Activated CD4-positive, CD25-positive, alpha-beta regulatory T cell treated with anti-CD3 and anti-CD28 coated beads, Interleukin-2, amount 50 U/mL, for 72 hours (primary cell): ENCODE measurements at places on chromosomes 2 and 18.

GRCh38 chr2:235216901-235217300 lies 265.1 kb downstream of the SH3BP4 start:
- DNase-seq: no peak

GRCh38 chr2:67215214-67216055 lies 181.7 kb upstream of the ETAA1 start:
- no peak for DNase-seq

- no peak for DNase-seq
Measured at GRCh38 chr18:36297417-36298125, at the start of gene FHOD3. Gene FHOD3 (plus strand): TSS chr18:36297713. CDS start chr18:36297836, 123 bp downstream.

- DNase-seq: no peak
Measured at GRCh38 chr2:212891580-212891979, 259.8 kb downstream of the IKZF2 start.

DNA sequence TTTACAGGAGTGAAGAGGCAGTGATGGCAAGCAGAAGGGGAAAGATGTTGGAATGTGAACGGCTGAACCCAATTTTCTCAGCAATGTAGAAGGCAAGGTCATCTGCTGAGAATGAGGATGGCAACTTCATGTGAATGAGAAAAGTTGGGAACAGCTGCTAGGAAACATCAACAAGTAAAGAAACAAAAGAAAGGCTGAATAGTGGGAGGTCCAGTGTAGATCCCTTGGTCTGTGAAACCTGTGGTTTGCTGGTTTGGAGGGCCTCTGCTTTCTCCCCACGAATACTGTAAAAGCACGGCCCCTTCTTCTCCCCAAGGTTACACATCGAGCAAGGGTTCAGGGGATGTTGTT lies 27.4 kb downstream of the MARCHF4 start:
- DNase-seq: no peak

DNA sequence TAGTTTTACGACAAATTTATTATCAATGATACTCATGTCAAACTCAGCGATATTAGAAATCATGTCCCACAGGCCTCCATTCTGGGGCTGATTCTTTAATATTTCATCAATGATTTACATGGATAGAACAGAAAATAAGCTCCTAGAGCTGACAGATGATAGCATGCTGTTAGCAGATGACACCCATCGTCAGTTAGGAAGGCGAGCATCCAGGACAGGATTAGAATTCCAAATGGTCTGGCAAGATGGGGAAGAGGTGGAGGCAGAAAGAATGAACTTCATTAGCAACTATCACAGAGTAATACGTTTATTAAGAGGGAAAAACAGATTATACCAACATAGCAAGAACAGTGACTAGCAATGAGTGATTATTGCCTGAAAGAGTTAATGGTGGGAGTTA lies 46.2 kb upstream of the ACVR1 start:
- DNase-seq: no peak

- DNase-seq: no peak
Measured at GRCh38 chr2:18546567-18546966, 13.9 kb downstream of the RDH14 start.

GRCh38 chr2:204608237-204608939 lies 63.1 kb downstream of the PARD3B start:
- no peak for DNase-seq

DNA sequence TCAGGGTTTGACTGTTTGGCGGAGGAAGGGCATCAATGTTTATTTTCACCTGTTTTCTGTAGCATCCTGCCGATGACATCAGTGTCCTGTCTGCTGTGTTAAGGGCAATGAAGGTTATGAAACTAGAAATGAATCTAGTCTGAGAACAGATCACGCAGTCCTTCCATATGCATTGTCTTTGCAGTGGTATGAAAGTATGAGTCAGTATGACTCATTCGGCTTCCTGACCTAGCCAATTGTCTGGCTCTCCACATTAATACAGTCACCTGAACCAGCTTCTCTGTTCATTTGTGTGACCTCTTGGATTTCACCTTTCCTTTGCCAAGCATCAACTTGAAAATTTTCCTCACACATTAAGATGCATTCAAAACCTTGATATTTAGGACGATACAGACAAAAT lies 353.8 kb downstream of the RND3 start:
- DNase-seq: no peak

DNA sequence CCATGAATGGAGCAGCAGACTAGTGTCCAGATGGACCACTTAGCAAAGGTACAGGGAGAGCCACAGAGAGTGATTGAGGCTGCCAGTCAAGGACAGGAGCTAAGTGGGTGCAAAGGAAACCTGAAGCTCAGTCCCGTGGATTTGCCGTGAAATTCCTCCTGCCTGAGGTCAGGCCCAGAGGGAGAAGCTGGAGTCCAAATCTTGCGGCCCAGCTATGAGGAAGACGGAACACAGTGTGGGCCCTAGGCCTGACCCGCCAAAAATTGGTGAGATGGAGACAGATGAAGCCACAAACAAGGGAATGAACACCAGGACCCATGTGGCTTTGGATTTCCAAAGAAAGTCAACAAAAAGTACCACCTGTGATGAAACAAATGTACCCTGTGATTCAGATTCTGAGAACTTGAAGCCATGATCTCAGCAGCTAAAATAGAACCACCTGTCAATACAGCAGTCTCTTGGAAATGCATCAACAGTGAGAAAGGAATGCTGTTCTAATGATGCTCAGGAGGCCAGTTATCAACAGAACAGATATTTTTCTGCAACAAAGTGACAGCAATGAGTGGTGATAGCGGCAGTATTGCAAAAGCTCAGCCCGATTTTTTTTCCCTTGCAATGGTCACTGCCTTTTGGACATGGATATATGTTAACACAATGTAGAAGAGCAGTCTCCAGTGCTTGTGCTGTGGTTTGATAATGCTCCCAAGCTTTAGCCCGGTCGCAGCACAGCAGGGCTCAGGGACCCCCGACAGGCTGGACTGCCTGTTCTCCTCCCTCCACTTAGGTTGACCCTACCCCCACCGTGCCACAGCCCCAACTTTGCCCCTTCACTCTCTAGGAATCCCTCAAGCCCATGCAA lies 10.7 kb downstream of the COL6A3 start:
- no peak for DNase-seq

DNA sequence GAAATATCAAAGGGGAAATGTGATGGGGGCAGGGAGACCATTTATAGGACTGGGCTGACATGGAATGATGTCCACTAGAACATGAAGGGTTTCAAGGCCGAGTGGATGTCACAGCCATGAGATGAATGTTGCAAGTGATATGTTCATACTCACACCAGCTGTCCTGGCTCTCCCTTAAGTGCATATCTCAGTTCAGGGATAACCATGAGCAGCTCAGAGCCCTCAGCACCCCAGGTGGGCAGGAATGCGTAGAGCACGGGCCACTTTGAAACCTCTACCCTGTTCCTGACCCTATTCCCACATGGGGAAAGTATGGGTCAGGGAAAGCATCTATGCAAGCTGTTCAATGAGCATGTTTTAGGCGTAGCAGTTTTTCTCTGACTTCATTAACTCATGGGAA lies 12.4 kb upstream of the EML4 start:
- no peak for DNase-seq

GRCh38 chr2:128736046-128736688 lies 417.5 kb upstream of the HS6ST1 start:
- no peak for DNase-seq

- no peak for DNase-seq
Measured at GRCh38 chr18:74635224-74635975, 37.7 kb downstream of the ZNF407 start.

GRCh38 chr2:165112133-165112573 lies 91.7 kb downstream of the SCN3A start:
- DNase-seq: no peak

GRCh38 chr2:205722283-205722918 lies 40.1 kb downstream of the NRP2 start:
- no peak for DNase-seq
